NK-92 treated with Interleukin-12 subunit alpha and Interleukin-12 subunit beta, amount 100 ng/mL, for 24 hours (cell line): ENCODE measurements at places on chromosomes 3 and 15.

DNA sequence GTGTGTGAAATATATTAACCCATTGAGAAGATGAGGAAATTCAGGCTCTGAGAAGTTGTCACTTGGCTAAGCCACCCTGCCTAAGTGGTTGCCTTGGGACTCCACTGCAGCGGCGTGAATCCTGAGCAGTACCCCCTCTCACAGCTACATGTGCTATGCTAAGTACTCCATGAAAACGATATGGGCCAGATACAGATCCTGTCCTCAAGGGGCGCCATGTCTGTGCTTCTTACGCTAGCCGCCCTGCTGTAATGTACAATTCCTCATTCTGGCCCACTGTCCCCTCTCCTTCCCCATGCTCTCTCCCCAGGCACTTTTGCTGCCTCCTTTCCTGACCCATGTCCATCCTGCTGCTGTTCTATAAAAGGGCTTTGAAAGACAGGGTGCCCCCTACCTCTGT, 140.3 kb downstream of the FEZF2 start:
- no peak for DNase-seq

DNA sequence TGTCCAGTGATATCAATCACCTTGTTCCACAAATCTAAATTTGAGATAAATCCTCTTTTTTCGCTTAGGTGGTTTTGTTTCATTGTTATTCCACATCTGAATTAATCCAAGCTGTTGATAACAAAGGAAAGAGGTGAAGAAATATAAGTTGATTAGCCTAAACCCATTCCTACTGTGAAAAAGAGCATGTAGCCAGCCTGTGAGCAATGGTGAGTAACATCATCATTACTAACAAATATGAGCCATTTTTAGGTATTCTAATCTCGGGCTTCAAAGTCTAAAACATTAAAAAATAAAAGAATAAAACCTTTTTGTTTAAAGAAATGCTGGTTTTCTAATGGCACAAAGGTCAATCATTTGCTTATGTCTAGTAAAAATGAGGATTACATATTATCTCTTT, 52.1 kb upstream of the P3H2 start:
- no peak for DNase-seq

DNA sequence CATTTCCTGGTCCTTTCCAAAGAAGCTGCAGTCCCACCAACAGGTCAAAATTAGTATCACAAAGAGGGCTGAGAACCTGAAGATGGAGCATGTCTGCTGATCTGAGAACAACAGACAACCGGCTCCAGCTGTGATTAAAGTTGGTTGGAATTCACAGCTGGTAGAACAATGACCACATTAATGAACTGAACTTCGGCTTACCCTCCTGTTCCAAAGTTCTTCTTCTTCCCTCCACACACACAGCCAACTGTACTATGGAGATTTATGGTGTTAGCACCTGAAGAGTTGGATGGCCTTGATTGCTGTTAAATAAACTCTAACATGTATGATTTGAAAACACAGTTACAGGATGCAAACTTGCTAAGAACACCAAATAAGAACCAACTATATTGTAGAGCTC, 27.4 kb upstream of the ROPN1 start:
- DNase-seq, result no peak

DNA sequence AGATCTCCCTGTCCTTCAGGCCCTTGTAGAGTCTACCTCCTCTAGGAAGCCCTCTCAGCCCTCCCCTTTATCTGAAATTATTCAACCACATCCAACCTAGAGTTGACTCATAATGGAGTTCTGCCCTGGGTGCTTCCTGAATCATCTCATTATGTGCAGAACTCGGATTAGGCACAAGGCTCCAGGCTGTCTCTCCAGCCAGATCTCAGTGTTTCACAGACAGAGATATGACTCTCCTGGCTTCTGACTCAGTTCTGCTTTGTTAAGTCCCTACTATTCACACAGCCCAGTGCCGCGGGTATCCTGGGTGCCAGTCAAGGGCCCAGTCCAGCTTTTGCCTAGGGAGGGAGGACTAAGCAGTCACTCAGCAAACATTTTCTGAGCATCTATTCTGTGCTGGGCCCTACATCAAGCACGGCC, 9.3 kb downstream of the STRA6 start:
- DNase-seq, result no peak

- no peak for DNase-seq
Observed at GRCh38 chr3:152556731-152557254, 278.1 kb upstream of the P2RY1 start.

DNA sequence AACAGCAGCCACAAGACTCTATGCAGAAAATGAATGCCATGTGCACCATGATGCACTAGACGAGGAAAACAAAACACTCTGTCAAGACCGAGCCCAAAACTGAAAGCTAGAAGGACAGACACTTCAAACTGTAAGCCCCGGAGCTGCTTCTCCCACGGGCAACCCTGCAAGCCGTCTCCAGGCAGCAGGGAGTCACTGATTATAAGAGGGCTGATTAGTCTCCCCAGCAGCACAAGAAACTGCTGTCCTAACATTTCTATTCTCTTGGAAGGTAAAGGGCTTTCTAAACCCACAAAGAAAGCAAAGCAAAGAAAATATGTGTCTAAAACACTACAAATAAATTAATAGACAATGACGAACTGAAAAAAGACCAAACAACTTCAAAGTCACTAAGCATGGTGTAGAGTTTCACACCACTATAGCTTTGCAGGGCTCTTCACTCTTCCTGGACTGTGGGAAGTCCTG, 15.5 kb downstream of the TBC1D2B start:
- DNase-seq, result peak; percentile 30
